ENCODE measurements at places on chromosomes 11 and 22. TPM values are rescaled to one million over a fixed set of nuclear protein-coding genes. Genes with fewer than 3 reads are reported as not detected.

The OR52N4 gene
- 0.37 TPM for total RNA-seq

The TMEM86A gene
- total RNA-seq: not detected

The KREMEN1 gene
- 0.40 TPM for total RNA-seq

DNA sequence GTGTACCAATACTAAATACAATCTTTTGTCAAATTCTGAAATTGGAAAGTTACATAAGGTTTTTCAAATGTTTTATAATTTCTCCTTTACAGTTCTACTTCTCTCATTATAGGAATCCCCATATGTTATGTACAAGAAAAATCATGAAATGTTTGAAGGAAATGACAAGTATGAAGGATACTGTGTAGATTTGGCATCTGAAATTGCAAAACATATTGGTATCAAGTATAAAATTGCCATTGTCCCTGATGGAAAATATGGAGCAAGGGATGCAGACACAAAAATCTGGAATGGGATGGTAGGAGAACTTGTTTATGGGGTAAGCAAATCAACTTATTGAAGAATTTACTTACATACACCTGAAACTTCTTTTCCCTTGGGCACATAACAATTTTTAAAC is 103.4 kb downstream of the MSANTD4 start:
- H3K36me3 ChIP-seq: no peaks in the 10 kb centered on the region
- DNase-seq: no peak
- H3K4me1 ChIP-seq: no peaks in the 10 kb centered on the region
- no peak overlapping the region for H3K27ac ChIP-seq

DNA sequence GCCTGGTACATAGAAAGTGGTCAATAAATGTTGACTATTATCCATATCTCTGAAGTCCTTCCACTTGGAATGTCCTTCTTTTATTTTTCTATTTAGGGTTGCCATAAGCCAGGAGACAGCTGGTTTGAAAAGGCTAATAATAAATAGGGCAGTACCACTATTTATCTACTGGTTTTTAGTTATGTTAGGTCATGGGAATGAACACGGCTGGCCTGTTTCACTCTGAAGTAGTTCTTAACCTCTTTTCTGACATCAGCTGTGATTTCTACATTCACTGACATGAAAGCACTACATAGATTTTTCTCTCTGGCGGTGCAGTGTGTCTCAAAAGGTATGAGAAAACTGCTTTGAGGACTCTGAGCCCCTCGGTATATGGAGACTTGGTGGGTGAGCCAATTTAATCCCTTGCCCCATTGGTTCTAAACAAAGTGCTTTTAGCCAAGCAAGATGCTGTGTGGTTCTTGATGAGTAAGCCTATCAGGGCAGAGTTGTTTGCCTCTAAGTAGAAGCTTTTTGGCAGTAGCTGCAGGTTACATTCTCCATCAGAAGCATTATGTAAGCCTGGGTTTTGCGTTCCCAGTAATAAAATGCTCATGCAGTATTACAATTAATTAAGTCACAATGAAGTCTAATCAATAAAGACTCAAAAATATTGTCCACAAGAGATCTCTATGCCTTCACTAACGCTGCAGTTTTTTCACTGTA is 48.7 kb upstream of the APOA1 start:
- H3K36me3 ChIP-seq: no peaks in the 10 kb centered on the region
- 0 out of 2 replicates have a peak, but pooled peaks cover 3% of the 10 kb centered on the region for H3K4me1 ChIP-seq
- H3K4me3 ChIP-seq: no peak overlapping the region
- no peak for DNase-seq

GRCh38 chr11:30504468-30504867 is 81.7 kb downstream of the MPPED2 start:
- no peaks in the 10 kb centered on the region for H3K4me1 ChIP-seq
- H3K27ac ChIP-seq: no peak overlapping the region
- 0 out of 2 replicates have a peak, but pooled peaks cover 2% of the 10 kb centered on the region for H3K27me3 ChIP-seq
- DNase-seq: no peak
- H3K36me3 ChIP-seq: no peaks in the 10 kb centered on the region
- H3K4me3 ChIP-seq: no peak overlapping the region

GRCh38 chr11:119161871-119162270 is 6.7 kb upstream of the NLRX1 start:
- H3K27me3 ChIP-seq: no peaks in the 10 kb centered on the region
- H3K27ac ChIP-seq: no peak overlapping the region
- H3K4me3 ChIP-seq: no peak overlapping the region
- H3K36me3 ChIP-seq: no peaks in the 10 kb centered on the region
- no peak for DNase-seq

Measured in GM12878 (cell line).